ENCODE measurements at places on chromosomes 3 and 15.

- DNase-seq = peak; percentile 83
Observed at GRCh38 chr3:15797642-15798303, at the start of gene ANKRD28. Gene ANKRD28 (minus strand): TSS chr3:15797979. CDS start chr3:15796521, 1,458 bp downstream.

DNA sequence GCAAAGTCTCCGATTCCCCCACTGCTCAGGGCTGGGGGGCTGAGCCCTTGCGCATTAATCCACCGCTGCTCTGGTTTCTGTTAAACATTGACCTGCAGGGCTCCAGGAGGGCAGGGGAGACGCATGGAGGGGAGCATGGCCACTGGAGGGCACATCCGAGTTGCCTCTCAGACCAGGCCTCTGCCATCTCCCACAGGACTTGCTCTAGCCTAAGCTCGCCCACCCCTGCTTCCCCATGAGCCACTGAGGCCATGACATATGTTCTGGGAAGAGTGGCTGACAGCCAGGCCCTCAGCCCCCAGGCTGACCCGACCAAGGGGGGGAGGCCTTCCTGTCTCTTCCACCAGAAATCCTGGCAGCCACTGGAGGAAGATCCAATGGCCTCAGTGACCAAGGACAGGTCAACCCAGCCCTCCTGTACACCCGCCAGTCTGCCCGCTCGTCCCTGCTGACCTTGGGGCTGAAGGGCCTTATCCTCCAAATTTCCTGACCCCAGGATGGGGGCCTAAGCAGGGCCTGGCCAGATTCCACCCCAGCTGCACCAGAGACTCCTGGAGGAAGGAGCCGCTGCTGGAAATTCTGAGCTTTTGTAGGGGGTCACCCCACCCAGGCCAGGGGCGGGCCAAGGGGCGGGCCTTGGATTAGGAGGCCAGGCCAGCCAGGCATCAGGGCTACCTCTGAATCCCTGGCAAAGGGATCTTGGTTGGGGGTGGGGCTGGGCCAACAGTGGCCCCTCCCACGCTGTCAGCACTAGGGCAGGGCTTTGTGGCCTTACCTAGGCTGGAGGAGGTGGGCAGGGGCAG, at the start of gene HYAL1:
Gene HYAL1 (minus strand): TSS at position 562 of the 803 bp plus-strand sequence. CDS start 618 bp downstream, outside the sequence.
- no peak for DNase-seq

GRCh38 chr15:51186891-51187290, 92.2 kb upstream of the TNFAIP8L3 start:
- DNase-seq = peak; percentile 87

- DNase-seq = peak; percentile 87
Observed at GRCh38 chr3:35659768-35660167, 20.4 kb downstream of the ARPP21 start.

DNA sequence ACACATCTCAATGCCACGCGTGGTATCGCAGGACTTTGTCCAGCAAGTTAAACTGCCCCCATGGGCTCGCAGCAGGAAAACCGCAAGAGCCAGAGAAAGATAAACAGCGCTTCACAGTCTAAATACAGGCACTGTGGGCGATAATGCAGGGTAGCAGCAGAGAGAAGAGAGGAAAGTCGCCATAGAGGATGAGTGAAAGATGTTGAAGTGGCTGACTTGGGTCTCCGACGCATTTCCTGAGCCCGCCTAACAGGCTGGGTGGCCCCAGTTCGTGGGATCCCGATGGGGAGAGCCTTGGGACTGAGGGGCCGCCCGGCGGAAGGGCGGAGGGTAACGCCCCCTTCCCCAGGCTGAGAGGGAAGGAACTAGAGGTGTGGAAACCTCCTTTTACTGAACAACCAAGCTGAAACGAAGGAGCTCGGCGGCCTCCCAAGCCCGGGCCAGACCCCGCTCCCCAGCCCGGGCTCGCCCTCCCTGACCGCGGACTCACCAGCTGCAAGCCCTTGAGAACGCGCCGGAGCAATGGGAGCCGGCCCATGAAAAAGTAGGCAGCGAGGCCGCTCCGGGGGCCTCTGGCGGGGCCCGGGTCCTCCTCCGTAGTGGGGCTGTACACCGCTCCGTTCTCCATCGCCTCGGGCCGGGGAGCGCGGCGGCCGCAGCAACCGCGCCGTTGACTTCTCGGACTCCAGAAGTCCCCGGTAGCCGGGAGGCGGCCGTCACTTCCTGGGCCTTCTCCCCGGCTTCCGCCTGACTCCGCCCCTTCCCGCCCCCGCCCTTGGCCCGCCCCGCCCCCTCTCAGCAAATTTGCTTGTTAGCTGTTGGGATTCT, at the start of gene CMTM6:
Gene CMTM6 (minus strand): TSS at position 735 of the 828 bp plus-strand sequence. CDS start 107 bp downstream, at position 628.
- DNase-seq = peak; percentile 40

DNA sequence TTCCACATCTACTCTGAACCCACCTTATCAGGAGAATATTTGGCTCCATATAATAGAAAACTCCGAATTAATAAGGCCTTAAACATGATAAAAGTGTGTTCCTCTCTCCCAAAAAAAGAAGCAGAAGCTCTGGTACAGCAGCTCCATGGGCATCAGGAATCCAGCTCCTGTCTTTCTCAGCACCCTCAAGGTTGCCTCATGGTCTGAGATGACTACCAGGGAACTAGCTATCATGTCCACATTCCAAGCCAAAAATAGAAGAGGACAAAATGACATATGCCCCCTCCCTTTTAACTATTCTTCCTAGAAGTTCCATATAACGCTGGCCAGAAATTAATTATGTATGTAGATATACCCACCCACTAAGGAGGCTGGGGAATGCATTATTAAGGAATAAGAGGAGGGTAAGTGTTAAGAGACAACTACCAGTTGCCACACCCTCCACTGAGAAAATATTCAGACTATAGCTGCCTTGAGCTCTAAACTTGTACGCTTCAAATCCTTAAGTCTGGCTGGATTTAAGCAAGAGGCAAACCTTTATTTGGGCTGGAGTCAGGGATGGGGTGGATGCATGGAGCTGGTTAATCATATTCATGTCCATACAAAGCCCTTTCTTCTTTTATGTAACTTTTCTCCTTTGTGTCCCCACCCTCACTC, 35.8 kb upstream of the CTDSPL start:
- DNase-seq = no peak

DNA sequence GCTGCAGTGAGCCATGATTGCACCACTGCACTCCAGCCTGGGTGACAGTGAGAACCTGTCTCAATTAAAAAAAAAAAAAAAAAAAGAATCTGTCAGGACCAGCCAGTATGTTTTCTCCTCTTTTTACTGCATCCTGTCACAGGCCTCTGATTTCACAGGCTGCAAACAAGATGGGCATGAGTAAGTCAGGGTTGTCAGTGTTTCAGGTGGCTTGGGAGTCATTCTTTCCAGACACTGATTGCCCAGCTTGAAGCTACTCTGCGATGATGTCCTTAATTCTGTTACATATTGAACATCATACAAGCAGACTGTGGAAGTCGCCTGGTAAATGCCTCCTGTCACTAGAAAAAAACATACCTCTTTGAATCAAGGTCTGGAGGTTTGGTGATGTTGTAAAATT, 18.8 kb downstream of the DIS3L start:
- DNase-seq = no peak

- no peak for DNase-seq
Observed at GRCh38 chr15:37818152-37818677, 116.2 kb upstream of the TMCO5A start.

GRCh38 chr3:25558796-25559195, 105.9 kb downstream of the TOP2B start:
- DNase-seq = no peak
